ENCODE measurements at places on chromosomes 12 and 14.

- no peak for DNase-seq
These were observed 89.1 kb downstream of the BEGAIN start for GRCh38 chr14:100498068-100498467.

- no peak for DNase-seq
These were observed 223.2 kb upstream of the RTL1 start for GRCh38 chr14:101126731-101127130.

DNA sequence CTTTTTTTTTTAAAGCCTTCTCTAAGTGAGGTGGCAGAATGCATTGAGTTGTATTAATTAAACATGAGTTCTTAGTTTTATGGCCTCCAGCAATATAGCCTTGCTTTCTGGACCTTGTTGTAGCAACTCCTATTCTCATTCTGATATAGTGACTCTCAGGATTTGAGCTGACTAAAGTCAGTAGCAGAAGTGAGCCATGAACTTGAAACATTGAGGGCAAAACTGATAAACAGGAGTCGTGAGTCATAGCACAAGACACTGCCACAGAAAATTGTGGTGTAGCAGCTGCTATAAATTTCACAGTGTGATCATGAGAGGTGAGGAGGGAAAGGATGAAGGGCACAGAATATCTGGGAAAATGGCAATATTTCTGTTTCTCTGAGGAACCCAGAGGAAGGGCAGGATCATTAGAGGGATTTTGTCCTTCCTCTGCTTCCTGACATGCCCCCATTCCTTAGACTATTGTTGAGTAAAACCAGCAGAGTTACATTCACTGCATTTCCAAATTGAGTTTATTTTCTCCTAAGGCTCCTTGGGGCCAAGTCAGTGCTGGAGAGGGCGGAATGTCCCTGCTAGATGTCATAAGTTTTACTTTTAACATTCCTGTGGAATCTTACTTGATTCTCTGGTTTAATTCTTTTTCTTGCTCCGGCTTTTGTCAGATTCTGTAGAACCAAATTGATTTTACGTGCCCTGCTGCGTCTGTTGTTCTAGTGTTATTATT lies 7.5 kb downstream of the KLRG1 start:
- DNase-seq: no peak

DNA sequence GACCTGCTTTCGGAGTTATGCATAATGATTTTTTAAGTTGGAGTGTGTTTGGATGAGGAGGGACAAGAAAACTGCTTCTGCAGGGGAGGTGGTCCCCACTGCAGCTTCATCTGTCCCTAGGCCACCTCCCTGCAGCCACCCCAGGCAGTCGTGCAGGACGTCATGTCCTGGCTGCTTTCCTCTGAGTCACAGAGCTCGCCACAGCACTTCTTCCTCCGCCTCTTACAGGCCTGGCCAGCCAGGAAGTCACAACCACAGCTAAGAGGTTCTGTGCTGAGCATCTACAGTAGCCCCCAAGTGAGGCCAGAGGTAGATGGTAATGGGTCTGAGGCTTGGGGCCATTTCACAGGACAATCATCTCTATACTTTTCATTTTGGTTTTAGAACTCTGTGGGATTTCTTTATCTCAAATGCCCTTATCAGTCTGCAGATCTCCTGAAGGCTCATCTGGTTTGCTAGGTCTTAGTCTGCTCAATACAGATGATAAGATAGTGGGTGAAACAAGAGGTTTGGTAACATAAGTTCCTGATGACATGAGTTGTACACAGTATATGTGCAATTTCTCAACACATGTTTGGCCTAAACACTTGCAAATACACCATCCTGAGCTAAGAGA lies 106.4 kb downstream of the ARF6 start:
- DNase-seq: peak; percentile 77

- no peak for DNase-seq
These were observed 16.8 kb upstream of the ITPK1 start for GRCh38 chr14:93132472-93133065.

DNA sequence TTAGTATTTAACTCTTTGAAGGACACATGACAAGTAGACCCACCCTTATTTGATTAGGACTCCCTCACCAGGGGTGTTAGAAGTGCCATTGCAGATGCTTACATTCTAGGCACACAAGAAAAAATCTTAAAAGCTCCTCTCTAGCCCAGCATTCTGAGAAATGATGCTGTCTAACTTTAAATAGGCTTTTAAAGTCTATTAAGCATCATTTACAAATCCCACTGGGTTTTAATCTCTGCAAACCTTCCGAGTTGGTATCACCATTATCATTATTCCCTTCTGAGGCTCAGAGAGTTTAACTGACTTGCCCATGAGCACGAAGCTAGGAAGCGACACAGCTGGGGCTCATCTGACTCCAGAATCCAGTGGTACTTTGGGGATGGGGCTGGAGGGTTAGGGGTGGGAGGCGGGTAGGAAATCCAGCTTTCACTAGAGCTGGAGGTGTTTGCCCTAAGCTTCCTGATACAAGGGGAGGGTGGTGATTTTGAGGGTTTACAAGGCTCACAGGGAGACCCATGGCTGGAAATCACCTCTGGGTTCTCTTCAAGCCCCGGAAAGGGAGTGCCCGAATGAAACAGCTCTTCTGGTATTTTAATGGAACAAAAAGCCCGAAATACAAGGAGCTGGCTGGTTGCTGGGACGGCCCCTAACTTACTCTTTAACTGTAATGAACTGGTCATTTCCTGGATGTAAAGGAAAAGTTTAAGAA lies 109.2 kb upstream of the FUT8 start:
- DNase-seq: no peak

DNA sequence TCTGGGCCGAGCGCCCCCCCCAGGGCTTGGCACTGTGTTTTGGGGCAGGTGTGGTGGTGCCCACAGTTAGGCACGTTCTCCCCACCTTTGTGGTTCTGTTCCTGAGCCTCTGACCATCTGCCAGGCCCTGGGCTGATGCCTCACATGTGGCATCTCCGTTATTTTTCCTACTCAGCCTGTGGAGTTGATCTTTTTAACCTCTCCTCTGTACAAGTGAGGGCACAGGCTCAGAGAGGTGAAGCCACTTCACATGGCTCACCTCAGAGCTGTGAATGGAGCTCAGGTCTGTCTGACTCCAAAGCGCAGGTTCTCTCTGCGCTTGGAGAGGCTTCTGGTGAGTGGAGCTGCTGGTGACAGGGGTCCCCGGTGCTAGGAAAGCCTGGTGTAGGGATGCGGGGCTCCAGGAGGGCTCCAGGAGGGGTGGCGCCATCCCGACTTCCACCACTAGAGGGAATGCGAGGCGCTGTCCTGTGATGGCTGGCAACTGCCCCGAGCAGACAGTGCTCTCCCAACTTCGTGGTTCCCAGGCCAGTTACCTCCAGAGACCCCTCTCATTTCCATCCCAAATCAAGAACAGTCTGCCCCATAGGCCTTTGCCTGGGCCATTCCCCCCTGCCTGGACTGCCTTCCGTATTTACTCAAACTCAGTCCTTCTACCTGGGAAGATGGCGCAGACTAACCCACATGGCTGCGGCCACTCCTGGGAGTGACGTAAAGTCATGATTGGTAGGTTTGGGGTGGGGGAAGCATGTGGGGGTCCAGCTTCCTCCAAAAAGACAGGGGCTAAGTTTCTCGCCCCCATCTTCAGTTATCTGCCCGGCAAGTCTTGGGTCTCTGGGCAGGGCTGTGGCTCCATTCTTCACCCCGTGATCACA lies 9.9 kb downstream of the BCL7A start:
- peak; percentile 74 for DNase-seq

DNA sequence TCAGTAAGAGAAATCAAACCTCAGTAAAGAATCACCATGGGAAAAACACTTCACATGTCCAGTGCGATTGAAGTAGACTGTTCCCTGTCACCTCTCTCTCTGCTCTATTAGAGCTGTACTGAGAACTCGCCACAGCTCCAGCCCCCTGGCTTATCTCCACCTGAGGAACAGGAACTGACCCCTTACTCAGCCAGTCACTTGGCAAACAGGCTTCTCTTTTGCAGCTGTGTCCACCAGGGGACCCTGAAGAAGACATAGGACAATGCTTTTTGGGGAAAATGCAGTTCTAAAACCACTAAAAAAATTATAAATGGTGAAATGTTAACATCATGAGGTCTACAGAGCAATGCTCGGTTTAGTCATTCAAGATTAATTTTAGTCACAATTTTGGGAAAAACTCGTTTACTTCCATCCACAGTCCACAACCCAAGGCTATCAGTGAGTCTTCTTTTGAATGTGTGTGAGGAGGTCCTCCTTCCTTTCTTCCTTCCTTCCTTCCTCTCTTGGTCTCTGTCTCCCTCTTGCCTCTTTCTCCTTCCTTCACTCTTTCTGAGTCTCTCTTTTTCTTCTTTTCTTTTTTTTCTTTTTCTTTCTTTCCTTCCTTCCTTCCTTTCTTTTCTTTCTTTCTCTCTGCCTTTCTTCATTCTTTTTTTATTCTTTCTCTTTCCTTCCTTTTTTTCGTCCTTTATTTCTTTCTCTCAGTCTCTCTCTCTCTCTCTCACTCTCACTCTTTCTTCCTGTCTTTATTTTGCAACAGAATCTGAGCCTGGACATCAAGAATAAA lies 1189.5 kb upstream of the TMEM132C start:
- DNase-seq: peak; percentile 69

- DNase-seq: no peak
These were observed 35.8 kb downstream of the NIN start for GRCh38 chr14:50795142-50795541.

- DNase-seq: no peak
These were observed 32.1 kb downstream of the CMKLR1 start for GRCh38 chr12:108307006-108307405.

All from K562 (cell line).